ENCODE measurements at places on chromosomes 1 and 21.

- DNase-seq: no peak
Measured at GRCh38 chr21:17901458-17902079, 82.4 kb upstream of the C21orf91 start.

GRCh38 chr1:85202864-85203255 is 2.0 kb upstream of the SYDE2 start:
- DNase-seq: no peak

GRCh38 chr1:95145493-95145892 is 28.3 kb downstream of the TLCD4 start:
- DNase-seq: no peak

GRCh38 chr1:212981025-212981495 is 30.7 kb downstream of the VASH2 start:
- DNase-seq: no peak

- no peak for DNase-seq
Measured at GRCh38 chr1:236837897-236838296, 42.8 kb downstream of the MTR start.

GRCh38 chr1:67729872-67730271 is 44.9 kb downstream of the GADD45A start:
- DNase-seq: no peak

GRCh38 chr1:245978915-245979314 is 528.2 kb downstream of the SMYD3 start:
- DNase-seq: no peak

GRCh38 chr1:243701872-243702271 is 148.2 kb downstream of the AKT3 start:
- no peak for DNase-seq

GRCh38 chr1:247407180-247407616 is 8.8 kb upstream of the NLRP3 start:
- no peak for DNase-seq

Data from globus pallidus (tissue), 1 donor.